Heart left ventricle (tissue), 16 donors: ENCODE measurements at places on chromosomes 3 and 15. TPM values are rescaled to one million over a fixed set of nuclear protein-coding genes. Genes with fewer than 3 reads are reported as not detected.

GRCh38 chr3:30912301-30912700 lies 17.8 kb upstream of the GADL1 start:
- no peak for DNase-seq

DNA sequence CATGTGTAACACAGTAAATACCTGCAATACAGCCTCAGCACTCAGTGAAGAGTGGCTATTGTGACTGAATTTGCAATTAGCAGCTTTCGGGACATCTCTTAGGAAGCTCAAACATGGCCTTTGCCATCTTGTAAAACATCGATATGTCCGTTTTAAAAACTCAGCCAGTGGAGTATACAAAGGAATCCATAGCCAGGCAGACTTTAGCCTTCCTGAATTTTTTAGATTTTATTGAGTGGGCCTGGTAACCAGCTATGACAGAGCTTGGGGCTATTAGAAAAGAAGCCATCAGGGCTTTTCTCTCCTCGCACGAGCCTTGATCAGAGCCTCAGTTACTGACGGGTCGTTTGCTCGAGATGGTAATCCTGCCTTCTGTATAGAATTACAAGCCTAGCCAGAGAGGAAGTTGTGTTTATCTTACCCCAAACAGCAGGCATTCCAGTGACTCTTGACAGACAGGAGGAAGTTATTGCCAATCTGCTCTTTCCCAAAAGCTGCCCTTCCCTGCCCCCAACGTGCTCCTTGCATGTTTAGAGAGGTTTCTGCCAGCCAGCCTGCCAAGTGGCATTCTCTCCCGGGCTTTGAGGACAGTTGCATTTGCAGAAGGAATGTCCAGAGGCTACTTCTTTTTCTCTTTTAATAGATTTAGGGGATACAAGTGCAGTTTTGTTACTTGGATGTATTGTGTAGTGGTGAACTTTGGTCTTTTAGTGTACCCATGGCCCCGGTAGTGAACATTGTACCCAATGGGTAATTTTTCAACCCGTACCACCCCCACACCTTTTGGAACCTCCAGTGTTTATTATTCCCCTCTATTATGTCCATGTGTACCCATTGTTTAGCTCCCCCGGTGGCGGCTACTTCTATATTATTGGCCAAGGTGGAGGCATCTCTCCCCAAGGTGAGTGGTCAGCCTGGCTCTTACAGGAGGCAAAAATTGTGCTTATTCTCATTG lies 40.6 kb downstream of the ITPR1 start:
- no peak for DNase-seq

DNA sequence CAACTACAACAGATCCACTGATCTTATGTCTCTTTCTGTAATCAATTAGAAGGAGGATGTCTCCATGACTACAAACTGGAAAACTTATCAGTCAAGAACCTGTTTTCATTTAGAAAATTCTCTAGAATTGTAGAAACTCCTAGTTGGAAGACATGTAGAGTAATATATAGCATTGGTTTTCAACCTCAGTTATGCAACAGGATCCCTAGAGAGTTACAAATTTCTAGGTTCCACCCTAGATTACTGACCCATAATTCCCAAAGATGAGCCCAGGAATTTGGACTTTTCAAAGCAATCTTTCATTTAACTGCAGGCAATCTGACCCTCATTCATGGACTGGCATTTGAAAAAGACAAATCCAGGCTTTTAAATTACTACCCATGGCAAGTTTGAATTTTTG lies 116.9 kb upstream of the RAP2B start:
- DNase-seq: no peak

GRCh38 chr3:134640872-134641470 lies 9.9 kb downstream of the KY start:
- no peak for DNase-seq

- no peak for DNase-seq
Observed at GRCh38 chr3:149813367-149814281, 609 bp downstream of the RNF13 start.

- no peak for DNase-seq
Observed at GRCh38 chr3:32285891-32286290, 47.4 kb downstream of the CMTM8 start.

DNA sequence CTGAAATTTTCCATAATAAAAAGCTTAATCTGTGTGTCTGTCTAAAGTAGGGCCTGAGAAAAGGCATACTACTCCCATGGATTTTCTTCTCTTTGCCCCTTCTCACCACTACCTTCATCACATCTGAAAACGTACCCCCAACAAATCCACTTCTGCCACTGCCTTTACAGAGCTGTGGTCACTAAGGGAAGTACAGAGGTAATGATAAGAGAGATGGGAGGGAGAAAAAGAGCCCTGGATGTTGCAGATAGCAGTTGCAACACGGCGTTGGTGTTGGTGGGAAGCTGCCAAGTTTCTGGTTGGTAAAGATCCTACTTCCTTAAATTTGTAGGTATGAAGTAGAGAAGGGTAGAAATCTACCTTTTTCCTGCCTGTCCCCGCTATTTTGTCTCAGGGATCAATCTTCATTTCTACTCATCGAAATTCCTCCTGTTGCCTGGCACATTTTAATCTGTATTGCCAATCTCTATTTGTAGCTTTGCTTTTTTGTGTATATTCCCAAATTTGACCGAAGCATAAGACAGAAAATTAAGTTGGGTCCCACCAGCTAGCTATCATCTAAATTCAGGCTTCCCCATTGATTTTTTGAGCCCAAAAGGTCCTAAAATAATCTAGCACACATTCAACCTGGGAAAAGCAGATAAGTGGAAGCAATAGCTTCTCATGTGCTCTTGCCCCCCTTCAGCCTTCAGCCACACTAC lies 102.9 kb downstream of the TFDP2 start:
- no peak for DNase-seq

DNA sequence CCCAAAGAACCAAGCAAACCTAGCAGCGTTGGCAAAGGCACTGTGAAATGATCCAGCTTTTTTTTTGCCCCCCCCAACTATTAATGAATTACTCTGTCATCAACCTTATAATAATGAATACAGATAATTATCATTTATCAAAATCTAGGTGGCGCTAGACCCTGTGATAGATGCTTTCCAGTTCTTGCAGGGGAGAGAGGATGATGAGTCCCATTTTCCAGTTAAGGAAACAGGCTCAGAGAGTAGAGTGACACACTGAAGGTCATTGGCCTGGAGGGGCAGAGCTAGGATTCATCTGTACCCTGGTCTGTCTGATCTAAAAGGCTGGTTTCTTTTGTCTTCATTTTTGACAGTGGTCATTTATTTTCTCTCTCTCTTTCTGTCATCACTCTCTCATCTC lies 5.0 kb downstream of the ACOX2 start:
- DNase-seq: no peak

RTP3 gene
- not detected for total RNA-seq

CCRL2 gene
- total RNA-seq: 3.2 TPM

TM6SF1 gene
- total RNA-seq: 9.4 TPM

LDHAL6B gene
- total RNA-seq: not detected

GOLGA8K gene
- total RNA-seq: 0.32 TPM

FNDC3B gene
- 99.4 TPM for total RNA-seq

KIF15 gene
- total RNA-seq: 0.62 TPM

TRANK1 gene
- total RNA-seq: 4.9 TPM

MUC20 gene
- 0.65 TPM for total RNA-seq

STAB1 gene
- 37.9 TPM for total RNA-seq

GBE1 gene
- total RNA-seq: 197 TPM

PLD1 gene
- total RNA-seq: 61.0 TPM

SLC27A2 gene
- total RNA-seq: not detected

ISL2 gene
- total RNA-seq: not detected

ISLR gene
- 16.6 TPM for total RNA-seq

OR5K2 gene
- total RNA-seq: not detected

CLDN11 gene
- 2.8 TPM for total RNA-seq
